ENCODE measurements at places on chromosomes 2 and 18.

GRCh38 chr2:138716183-138716582 lies 64.0 kb downstream of the NXPH2 start:
- no peak for DNase-seq

- no peak for DNase-seq
These were observed 94.2 kb upstream of the EFEMP1 start for GRCh38 chr2:56017784-56018183.

- no peak for DNase-seq
These were observed 305.1 kb upstream of the MGAT5 start for GRCh38 chr2:133948610-133949290.

DNA sequence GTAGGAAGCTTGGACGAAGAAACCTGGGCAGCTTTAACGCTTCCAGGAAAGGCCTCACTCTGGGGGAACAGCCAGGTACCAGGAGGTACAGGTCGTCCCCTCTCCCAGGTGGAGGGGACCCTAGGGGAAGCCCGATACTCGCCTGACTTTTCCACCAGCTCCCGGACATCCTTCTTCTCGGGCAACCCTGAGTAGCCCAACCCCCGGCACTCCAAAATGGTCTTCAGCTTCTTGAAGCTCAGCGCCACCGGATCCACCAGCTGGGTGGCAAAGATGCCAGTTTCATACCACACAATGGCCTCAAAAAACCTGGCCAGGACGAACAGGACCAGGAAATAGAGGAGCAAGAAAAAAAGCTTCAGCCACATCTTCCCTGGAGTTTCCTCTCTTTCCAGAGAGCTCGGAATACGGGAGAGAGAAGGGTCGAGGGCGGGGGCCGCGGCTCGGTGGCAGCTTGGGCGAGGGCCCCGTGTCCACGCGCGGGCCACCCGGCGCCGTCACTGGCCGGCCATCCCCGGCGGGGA lies 1.1 kb downstream of the RNF103 start:
- DNase-seq = no peak

DNA sequence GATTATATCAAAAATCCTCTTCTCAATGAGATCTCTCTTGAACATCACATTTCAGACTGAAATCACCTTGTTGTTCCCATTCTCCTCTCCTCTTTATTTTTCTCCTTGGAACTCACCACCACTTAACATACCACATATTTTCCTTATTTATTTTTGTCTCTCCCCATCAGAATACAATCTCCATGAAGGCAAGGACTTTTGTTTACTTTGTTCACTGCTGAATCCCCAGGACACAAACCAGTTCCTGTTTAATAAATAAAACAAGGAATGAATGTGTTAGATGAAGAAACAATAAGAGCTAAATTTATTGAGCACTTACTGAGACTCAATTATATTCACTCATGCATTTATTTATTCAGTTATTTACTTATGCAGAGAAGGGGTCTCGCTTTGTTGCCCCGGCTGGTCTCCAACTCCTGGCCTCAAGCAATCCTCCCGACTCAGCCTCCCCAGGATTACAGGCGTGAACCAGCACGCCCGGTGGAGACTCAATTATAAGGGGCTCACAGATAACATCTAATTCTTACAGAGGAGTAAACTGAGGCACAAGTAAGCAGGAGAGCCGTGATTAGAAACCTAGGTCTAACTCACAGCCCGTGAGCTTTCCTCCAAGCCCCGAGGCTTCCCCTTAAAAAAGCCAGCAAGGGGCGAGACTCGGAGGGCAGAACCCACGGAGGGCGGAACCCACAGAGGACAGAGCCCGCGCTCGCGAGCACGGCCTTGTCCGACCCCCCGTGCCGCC lies 616 bp upstream of the TAF1B start:
- DNase-seq = no peak

- DNase-seq = no peak
These were observed 24.4 kb upstream of the AAK1 start for GRCh38 chr2:69667805-69668382.

GRCh38 chr2:206989311-206989710 lies 50.0 kb downstream of the CPO start:
- DNase-seq = no peak

GRCh38 chr2:120547662-120548061 lies 188.0 kb upstream of the GLI2 start:
- no peak for DNase-seq

DNA sequence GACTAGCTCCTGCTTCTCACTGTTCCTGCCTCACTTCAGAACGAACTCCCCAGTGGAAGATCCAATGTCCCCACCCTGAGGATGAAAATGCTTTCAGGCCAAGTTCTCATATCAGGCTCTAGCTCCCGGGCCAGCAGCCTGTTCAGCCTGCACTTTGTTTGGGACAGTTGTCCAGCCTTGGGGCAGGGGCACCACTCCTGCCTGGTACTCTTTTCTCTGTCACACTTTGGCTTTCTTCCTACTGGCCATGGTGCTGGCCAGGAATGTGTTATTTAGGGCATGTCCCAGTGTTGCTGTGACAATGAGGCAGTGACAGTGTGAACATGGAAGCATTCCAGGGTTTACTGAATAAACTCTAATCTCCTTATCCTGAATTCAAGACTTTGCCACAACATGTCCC lies 154.1 kb downstream of the GALNT14 start:
- DNase-seq = no peak

DNA sequence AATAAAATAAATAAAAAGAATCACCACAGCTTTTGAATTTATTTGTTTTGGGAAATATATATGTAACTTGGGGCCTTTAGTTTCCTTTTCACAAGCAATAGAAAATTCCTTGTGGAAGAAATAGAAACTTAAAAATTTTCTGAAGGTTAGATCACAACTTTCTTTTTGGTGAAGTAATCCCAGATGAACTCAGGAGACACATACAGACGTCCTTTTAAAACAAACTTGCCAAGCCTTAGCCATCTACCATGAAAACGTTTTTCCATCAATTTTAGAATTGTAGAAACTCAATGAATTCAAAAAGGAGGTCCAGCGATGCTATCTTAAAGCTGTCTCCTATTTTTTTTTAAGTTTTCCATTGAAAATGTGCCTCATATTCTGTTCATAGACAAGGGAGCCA lies 225.6 kb downstream of the ASXL3 start:
- no peak for DNase-seq

DNA sequence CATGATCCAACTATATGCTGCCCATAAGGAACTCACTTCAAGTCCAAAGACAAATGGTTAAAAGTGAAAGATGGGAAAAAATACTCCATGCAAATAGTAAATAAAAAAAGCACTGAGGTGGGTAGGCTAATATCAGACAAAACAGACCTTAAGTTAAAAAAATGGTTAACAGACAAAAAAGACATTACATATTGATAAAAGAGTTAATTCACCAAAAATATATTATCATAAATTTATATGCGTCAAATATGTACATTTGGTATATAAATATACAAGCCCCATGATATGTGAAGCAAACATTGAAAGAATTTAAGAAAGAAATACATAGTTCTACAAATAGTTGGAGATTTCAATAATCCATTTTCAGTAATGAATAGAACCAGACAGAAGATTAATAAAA lies 31.0 kb downstream of the ROCK1 start:
- DNase-seq = no peak

- DNase-seq = peak; percentile 94
These were observed 52.5 kb upstream of the MCFD2 start for GRCh38 chr2:46967990-46968647.

DNA sequence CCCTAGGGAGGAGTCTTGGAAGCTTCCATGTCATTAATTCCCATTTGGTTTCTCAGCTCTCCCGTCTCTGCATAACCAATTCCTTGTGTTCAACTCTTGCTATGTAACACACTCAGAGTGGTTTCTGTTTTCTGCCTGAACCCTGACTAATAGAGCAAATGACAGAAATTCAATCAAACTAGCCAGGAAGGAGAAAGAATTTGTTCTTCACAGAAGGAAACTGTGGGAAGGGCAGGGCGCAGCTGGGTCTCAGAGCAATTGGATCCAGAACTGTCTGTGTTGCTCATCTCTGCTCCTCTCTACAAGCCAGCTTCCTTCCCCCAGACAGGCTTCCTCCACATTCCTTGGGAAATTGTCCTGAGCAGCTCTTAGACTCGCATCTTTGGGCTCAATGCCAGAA lies 269.8 kb downstream of the TNS1 start:
- no peak for DNase-seq

- DNase-seq = no peak
These were observed 36.0 kb upstream of the YPEL5 start for GRCh38 chr2:30110773-30111172.
